Esophagus muscularis mucosa (tissue), 4 donors: ENCODE measurements at places on chromosomes 16 and 17. TPM values are rescaled to one million over a fixed set of nuclear protein-coding genes. Genes with fewer than 3 reads are reported as not detected.

The KSR1 gene
- total RNA-seq: 13.3 TPM

The PRSS27 gene
- total RNA-seq: 0.75 TPM

The GPR142 gene
- 0.40 TPM for total RNA-seq

The ZNF500 gene
- total RNA-seq: 9.3 TPM

- no peak for DNase-seq
Observed at GRCh38 chr17:2701996-2702741, 9.4 kb downstream of the CLUH start.

GRCh38 chr16:87754535-87754934 is 11.3 kb downstream of the KLHDC4 start:
- no peak for DNase-seq

GRCh38 chr17:55416000-55416399 is 5.6 kb downstream of the MMD start:
- no peak for DNase-seq

GRCh38 chr16:9976601-9977000 is 205.6 kb downstream of the GRIN2A start:
- peak; percentile 62 for DNase-seq

DNA sequence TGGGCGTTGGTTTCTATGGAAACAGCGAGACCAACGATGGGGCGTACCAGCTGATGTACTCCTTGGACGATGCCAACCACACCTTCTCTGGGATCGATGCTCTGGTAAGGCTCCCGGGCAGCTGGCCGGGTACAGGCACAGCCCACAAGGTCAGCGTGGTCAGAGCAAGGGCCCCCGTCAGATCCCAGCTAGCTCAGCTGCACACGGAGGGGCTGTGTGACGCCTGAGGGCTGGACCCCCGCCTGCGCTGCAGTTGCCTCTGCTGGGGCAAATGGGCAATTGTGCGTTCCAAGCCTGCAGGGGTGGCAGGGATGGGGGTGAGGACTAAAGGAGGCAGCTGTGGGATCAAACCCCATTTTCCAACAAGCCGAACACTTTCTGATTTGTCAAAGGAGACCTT is 17.5 kb downstream of the TTYH2 start:
- DNase-seq: no peak

DNA sequence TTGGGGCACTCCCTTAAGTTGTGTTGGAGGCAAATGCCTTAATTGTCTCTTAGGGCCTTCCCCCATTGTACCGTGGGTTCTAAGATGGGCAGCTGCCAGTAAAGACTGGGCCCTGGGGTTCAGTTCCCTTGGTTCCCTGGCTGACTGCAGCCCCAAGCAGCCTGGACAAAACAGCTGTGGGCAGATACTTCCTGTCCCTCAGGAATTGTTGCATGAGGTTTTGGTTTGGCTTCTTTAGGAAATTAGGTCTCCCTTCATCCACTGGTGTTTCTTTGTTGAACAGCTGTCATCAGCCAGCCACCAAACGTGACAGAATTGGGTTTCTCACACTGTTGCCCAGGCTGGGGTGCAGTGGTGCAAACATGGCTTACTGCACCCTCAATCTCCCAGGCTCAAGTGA is 42.0 kb upstream of the ETV4 start:
- DNase-seq: no peak

GRCh38 chr17:7745748-7746470 is 28.4 kb downstream of the DNAH2 start:
- DNase-seq: no peak

DNA sequence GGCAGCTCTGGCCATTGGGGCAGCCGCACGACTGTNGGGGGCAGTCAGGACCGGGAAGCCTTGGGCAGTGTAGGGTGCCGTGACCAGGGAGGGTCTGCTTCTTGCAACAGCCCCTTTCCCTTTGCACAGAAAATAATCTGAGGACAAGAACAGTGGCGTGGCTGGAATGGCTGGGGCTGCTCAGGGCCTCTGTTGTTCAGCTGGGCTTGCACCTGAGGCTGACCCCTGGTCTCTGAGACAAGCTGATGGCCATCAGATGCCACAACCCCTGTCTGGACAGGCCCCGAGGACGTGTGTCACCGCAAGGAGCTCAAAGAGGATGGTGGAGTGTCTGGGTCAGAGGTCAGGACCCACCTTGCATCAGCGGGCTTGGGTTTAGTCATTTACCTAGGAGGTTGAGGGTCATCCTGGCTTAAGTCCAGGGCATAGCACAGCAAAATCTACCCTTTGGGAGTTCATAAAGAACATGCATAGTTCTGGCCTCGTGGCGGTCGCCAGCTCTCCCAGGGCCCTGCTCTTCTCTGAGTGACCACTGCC is 46.9 kb downstream of the METRNL start:
- no peak for DNase-seq

GRCh38 chr17:49564638-49565037 is 11.0 kb upstream of the NXPH3 start:
- DNase-seq: no peak

DNA sequence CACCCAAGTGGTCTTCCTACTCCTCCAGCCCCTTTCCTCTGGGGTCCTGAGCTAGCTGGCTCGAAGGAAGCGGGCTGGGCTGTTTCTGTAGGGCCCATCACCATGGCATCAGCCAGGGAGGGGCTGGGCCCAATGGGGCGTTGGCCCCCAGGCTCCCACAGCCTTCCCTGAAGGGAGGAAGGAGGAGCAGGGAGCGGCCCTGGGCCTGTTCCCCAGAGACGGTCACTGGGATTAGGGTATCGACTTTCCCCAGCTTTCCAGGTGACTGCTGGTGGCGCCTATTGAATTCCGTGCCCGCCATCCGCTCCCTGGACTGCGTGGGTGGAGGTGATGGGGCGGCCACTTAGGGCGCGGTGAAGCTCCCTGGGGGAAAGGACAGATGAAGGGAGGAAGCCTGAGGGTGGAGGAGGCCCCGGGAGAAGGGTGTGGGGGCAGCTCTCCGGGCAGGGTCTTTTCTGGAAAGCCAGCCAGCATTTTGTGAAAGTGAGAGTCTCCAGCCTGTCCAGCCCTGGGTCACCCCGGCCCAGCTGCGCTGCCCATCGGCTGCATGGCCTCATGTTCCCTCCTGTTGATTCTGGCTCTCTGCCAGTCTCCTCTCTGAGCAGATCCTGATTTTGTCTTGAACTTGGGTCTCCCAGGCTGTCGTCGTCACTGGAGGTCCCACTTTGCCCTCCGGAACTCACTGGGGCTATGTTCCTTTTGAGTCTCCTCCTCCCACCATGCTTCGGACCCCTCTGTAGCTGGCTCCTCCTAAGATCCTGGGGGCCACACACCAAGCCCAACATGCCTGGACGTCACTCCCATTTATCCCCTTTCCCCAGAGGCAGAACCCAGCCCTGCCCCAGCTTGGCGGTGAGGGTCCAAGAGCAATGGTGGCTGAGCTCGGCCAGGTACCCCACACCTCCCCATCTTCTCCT is 9.8 kb downstream of the NHERF1 start:
- no peak for DNase-seq

- DNase-seq: no peak
Observed at GRCh38 chr17:4144422-4144747, 1.4 kb downstream of the CYB5D2 start.

DNA sequence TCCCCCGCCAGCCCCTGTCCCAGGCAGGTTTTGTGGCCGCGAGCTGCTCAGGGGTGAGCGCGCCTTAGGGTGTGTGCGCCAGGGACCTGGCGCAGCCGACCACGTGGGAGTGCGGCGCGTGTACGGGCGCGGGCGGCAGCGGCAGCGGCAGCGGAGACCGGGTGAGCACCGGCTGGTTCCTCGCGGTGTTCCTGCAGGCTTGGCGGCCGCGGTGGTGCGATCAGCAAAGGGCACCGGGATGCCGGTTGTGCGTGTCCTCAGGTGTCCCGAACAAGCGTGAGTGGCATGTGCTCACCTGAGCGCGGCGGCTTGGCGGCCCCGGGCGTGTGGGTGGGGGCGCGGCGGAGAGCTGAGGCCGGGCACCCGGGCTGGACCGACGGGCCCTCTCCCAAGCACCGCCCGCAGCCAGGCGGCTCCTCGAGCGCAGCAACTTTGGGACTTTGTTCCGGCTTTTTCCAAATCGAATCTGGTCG is 381 bp upstream of the HSD11B2 start:
- DNase-seq: no peak

DNA sequence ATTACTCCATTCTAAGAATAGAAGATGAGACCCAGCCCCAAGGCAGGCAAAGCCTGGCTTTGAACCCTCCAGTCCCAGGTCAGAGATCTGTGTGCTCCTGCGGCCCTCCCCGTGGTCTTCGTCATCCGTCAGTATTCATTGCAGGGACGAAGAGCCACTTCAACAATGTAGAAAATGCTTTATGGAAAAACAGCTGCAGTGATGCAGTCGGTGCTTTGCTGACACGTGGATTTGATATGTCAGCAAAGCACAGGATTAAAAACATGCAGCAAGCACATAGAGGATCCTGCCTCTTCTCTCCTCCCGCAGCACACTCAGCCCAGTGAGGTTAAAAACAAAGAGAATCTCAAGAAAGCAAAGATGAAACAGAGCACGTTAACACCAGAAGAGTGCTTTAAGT is 117.1 kb upstream of the AXIN2 start:
- no peak for DNase-seq

GRCh38 chr17:63365366-63366240 is 80.5 kb downstream of the CYB561 start:
- DNase-seq: no peak

- no peak for DNase-seq
Observed at GRCh38 chr16:73996624-73997339, 299.8 kb upstream of the PSMD7 start.
